Sigmoid colon (tissue), 7 donors: ENCODE measurements at places on chromosomes 5 and 9.

- no peaks in the 10 kb centered on the region for H3K27me3 ChIP-seq
- H3K27ac ChIP-seq: no peak overlapping the region
- no peak for DNase-seq
- peaks cover 25% of the 10 kb centered on the region for H3K4me1 ChIP-seq
- H3K36me3 ChIP-seq: peaks cover 35% of the 10 kb centered on the region
- H3K4me3 ChIP-seq: no peak overlapping the region
These were observed 9.7 kb downstream of the PTGER4 start for GRCh38 chr5:40689438-40689837.

GRCh38 chr9:4301971-4302427 is 2.1 kb upstream of the GLIS3 start:
- no peak overlapping the region for H3K4me3 ChIP-seq
- peak; percentile 68 for DNase-seq
- no peaks in the 10 kb centered on the region for H3K4me1 ChIP-seq
- H3K27ac ChIP-seq: no peak overlapping the region
- no peaks in the 10 kb centered on the region for H3K36me3 ChIP-seq

DNA sequence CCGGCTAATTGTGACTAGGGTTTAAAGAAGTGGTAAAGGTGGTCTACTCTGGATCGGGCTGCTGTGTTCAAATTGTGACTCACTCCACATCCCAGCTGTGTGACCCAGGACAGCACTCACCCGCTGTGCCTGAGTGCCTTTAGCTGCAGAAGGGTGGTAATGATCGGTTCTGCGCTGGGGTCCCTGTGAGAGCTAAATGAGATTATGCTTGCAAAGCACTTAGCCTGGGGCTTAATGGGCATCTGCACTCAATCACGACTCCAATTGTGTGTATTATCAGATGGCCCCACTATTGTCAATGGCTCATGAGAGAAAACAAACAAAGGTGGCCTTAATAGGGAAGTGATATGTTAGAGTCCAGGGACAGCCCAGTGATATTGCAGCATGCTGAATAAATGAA is 25.1 kb upstream of the TBC1D2 start:
- H3K27me3 ChIP-seq: no peaks in the 10 kb centered on the region
- H3K36me3 ChIP-seq: no peaks in the 10 kb centered on the region
- no peak for DNase-seq
- H3K4me1 ChIP-seq: no peaks in the 10 kb centered on the region

GRCh38 chr9:126365780-126366179 is 39.2 kb downstream of the MVB12B start:
- H3K4me1 ChIP-seq: peaks cover 35% of the 10 kb centered on the region
- H3K27ac ChIP-seq: no peak overlapping the region
- DNase-seq: no peak
- no peaks in the 10 kb centered on the region for H3K27me3 ChIP-seq
- H3K36me3 ChIP-seq: no peaks in the 10 kb centered on the region

DNA sequence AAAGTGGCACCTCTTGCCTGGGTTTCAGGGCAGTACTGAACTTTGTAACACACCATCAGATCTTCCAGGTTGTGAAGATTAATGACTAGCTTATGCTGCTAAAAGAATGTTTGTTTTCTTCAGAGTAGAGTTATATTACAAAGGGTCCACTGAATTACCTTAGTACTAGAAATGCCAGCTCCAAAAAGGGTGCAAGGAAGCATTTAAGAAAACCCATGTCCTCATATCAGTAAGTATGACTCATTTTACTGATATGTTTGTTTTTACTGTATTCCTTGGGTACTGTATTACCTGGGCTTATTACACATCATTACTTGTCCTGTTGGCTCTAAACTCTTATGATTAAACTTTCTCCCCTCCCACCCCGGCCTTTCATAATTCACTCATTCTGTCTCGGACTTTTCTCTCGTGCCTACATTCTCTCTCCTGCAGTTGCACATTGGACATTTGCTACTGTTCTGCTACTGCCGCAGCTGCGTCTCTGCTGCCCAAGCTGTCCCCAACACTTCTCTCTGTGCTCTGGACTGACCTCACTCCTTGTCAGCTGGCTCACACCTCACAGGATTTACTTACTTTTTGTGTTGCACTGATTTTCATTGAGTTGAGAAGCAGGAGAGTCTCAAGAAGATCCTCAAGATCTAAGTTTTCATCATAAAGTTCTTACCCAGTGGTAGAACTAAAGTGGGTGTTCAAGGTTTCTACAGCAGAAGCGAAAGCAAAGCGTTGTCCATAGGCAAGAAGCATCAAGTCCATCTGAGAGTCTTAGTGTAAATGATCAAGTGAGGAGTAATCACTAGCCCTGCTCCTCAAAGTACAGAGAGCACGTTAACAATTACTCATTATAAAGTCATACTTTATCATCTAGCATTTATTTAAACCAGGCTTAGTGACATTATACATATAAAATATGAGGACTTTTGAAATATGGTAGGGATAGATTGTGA is 53.2 kb upstream of the C9orf72 start:
- no peak overlapping the region for H3K27ac ChIP-seq
- H3K36me3 ChIP-seq: no peaks in the 10 kb centered on the region
- DNase-seq: no peak
- H3K4me3 ChIP-seq: no peak overlapping the region
- H3K4me1 ChIP-seq: no peaks in the 10 kb centered on the region
